ENCODE measurements at places on chromosomes 7 and 10.

DNA sequence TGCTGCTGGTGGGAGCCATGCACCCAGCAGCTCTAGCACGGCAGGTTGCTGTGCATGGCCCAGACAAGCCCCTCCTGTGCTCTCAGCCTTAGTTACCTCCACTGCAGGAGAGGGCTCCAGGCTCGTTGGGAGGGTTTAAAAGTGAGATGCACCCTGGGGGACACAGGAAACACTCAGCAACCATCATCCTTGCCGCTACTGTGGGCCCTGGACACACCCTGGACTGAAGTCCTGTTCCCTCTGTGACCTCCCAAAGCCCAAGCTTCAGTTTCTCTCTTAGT lies 49.0 kb downstream of the FOXL3 start:
- DNase-seq, result no peak

- no peak for DNase-seq
Observed at GRCh38 chr10:99203310-99203709, 32.3 kb downstream of the HPSE2 start.

DNA sequence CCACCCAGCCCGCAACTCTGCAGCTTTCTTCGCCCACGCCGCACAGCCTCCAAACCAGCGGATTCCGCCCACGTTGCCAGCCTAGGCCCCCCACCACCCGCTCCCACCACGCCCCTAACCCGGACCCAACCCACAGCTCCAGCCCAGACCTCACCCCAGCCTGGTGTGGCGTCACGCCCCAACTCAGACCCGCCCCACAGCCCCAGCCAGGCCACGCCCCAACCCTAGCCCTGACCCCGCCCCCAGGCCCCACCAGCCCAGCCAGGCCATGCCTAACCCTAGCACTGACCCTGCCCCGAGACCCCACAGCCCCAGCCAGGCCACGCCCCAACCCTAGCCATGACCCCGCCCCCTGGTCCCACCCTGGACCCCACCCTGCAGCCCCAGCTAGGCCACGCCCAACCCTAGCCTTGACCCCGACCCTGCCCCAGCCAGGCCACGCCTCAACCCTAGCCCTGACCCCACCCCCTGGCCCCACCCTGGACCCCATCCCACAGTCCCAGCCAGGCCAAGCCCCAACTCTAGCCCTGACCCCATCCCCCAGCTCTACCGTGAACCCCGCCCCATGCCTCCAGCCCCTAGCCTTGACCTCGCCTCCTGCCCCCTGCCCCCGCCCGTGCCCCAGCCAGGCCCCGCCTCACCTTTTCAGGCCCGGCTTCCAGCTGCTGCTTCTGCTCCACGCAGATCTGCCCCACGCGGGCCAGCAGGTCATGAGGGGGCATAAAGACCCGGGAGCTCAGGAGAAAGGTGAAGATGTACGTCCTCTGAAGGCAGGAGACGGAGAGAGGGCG lies 64.0 kb downstream of the RASGEF1A start:
- peak; percentile 12 for DNase-seq

GRCh38 chr7:129734400-129734799 lies 122.9 kb downstream of the NRF1 start:
- no peak for DNase-seq

GRCh38 chr7:150003304-150003810 lies 129.6 kb downstream of the ATP6V0E2 start:
- no peak for DNase-seq

DNA sequence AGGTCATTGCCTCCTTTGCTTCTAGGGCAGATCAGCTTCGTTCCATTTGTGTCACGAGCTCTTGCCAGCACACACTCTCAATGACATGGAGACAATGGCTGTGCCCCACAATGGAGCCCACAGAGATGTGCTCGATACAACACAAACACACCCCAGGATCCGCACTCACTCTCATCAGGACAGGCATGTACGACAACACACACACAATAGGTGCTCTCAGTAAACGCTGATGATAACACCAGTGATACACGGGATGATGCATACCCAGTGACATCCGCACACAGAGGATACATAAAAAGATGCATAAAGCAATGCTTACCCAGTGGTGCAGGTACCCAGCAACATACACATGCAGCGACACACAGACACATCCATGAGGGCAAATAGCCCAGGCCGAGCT lies 61.2 kb upstream of the LBX1 start:
- DNase-seq, result no peak

DNA sequence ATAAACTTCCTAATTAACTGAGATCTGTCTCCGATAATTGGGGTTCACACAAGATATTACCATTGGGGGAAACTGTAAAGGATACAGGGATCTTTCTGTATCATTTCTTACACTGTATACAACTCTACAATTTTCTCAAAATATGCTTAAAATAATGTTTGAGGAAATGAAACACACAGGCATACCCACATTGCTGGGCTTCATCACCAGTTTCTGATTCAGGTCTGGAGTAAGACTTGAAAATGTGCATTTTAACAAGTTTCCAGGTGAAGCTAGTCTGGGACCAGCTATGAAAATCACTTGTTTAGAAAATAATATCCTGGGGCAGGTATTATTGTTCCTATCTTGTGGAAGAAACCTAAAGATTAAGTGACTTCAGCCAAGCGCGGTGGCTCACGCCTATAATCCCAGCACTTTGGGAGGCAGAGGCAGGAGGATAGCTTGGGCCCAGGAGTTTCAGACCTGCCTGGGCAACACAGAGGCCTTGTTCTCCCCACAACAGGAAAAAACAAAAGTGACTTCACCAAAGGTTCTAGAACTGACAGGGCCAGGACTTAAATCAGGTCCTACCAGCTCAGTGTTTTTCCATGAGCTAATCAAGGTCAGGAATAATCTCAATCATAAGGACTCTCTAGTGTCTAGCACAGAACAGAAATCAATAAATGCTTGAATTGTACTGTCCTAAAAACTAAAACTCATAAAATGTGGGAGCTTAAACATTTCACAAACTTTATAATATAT lies 12.6 kb downstream of the TOMM7 start:
- no peak for DNase-seq

DNA sequence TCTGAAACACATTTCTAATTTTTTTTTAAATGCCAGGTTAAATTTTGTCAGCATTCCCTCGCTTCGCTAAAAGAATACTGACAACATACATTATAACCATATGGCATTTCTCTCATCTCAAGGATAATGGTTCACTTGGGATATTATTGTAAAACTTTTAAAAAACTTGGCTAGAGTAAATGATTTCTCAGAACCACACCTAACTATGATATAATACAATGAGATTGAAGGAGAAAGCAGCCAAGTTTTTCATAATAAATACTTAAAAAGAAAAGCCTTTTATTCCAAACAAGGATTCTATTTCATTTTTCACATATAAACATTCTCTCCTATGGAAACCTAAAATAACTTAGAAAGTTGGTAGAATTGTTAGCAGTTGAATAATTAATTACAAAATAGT lies 413.9 kb downstream of the HGF start:
- DNase-seq, result no peak

- DNase-seq, result no peak
Observed at GRCh38 chr10:53022611-53023088, 250.1 kb upstream of the MBL2 start.

- DNase-seq, result no peak
Observed at GRCh38 chr10:84173501-84173929, at the start of gene GPR15LG. TSS of gene GPR15LG (plus strand) at chr10:84173801. CDS start at chr10:84173852, 51 bp downstream.

GRCh38 chr7:45203459-45203858 lies 45.9 kb downstream of the RAMP3 start:
- no peak for DNase-seq

- DNase-seq, result peak; percentile 80
Observed at GRCh38 chr7:150439967-150440366, 10.5 kb upstream of the GIMAP8 start.

Measured in NCI-H226 (cell line).